Substantia nigra (tissue), 51 donors: ENCODE measurements at places on chromosomes 13 and 19.

- DNase-seq, result no peak
Observed at GRCh38 chr13:73657821-73658540, 476.2 kb downstream of the KLF12 start.

DNA sequence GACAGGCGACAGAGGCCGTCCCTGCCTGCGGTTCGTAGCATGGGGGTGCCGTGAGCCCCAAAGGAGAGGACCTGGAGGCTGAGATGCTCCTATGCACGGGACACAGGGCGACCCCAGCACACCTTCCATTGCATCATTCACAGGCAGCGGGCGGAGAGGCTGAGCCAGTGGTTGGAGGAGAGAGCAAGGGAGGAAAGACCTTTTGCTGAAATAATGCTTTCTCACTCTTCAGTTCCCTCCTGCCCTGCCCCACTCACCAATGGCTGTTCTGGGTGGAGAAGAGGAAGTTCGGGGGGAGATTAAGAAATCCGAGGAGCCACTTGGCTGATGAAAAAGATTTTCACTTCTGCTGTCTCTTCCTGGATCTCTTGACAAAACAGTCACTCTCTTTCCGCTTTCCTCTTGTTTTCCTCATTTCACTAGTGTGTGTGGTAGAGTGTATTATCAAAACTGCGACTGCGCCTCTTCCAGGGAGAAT lies at the start of gene NLRP12:
Gene NLRP12, minus strand, starts transcription at position 181 of the 478 bp plus-strand sequence. Its CDS starts 140 bp downstream, at position 41.
- DNase-seq, result no peak

DNA sequence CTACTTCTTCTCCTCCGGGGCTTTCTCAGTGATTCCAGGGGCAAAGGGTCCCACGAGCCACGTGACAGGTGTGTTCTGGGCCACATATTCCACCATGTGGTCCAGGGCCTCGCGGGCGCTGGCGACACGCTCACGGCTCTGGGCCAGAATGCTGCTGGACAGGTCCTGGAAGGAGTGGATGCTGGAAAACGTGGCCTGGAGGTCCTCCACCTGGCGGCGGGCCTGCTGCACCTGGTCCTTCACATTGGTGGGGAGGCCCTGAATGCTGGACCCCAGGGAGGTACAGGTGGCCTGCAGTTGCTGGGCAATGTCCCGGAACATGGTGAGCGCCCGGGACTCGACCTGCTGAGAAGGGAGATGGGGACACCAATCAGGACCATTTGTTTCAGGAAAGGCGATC lies 7.7 kb upstream of the TICAM1 start:
- no peak for DNase-seq

DNA sequence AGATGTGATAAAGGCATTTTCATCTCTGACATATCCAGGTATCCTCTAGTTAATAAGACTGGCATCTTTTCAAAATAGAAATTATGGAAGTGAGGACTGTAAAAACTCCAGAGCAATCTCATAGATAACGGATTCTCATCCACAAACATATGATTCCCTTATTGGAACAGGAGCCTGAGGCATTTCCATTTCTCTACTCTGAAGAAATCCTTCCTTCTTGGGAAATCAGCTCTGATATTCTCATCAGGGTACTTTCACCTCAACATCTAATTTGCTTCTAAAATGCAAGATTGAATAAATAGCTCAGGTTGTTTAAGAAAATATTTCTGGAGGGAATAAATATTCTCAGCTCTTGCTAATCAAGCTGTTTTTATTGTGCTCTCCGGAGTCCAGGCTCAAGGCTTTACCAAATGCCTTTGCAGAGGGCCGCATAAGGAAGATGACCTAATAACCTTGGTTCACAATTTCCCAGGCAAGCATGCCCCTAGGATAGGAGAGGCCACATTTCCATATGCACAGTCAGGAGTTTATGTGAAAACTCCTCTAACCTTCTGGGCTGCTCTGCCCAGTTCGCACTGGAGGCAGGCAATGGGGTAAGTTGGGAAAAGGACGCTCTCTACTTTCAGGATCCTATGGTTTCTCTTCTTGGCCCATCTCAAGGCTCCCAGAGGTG lies 44.0 kb upstream of the RFC3 start:
- DNase-seq, result no peak

DNA sequence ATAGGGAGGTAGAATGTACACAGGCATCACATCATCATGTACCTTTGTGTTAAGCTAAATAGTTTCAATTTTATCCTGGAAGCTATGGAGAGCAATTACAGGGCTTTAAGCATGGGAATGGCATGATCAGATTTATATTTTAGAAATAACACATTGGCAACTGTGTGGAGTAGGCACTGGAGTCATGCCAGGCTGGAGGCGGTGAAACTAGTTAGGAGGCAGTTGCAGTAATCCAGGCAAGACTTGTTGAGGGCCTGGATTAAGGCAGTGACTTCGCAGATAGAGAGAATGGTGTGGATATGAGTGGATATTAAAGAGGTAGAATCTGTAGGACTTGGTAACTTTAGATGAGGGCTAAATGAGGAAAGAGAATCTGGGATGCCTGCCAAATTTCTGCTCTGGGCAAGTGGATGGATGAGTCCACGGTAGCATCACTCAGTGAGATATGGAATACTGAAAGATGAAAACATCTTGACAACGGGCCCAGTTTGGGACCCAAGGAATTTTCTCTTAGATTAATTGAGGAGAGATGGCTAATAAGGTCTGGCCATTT lies 506.2 kb downstream of the FGF9 start:
- no peak for DNase-seq

GRCh38 chr19:51333836-51334460 lies 8.0 kb downstream of the VSIG10L start:
- DNase-seq, result peak; percentile 19

GRCh38 chr13:47039106-47039505 lies 142.3 kb upstream of the HTR2A start:
- DNase-seq, result no peak

GRCh38 chr19:43624933-43625332 lies 5.5 kb upstream of the ZNF428 start:
- no peak for DNase-seq

- no peak for DNase-seq
Observed at GRCh38 chr19:17711851-17712250, 7.4 kb upstream of the MAP1S start.

- no peak for DNase-seq
Observed at GRCh38 chr19:40217027-40217810, 965 bp downstream of the TTC9B start.

DNA sequence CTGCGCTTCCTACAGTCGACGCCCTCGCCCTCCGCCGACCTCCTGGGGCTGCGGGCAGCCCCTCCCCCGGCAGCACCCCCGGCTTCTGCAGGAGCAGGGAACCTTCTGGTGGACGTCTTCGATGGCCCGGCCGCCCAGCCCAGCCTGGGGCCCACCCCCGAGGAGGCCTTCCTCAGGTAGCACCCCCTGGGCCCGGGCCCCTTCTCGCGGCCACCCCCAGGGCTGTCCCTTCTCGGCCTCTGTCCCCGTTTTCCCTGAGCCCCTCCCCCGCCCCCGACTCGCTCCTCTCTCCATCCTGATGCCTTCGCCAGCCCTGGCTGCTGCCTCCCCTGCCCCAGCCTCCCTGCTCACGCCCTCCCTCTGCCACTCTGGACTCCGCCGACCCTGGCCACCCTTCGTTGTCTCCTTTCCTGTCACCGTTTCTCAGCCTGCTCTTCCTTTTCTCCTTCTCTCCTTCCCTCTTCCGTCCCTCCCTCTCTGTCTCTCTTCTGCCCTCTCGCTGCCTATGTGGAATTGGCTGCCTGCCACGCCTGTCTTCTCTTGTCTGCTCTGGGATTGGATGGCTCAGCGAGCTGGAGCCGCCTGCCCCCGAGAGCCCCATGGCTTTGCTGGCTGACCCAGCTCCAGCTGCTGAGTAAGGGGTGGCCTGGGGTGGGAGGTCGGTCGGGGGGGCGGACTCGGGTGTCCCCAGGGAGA lies 11.0 kb downstream of the FUZ start:
- DNase-seq, result peak; percentile 99

- DNase-seq, result no peak
Observed at GRCh38 chr19:43704002-43704705, 11.7 kb upstream of the IRGC start.

DNA sequence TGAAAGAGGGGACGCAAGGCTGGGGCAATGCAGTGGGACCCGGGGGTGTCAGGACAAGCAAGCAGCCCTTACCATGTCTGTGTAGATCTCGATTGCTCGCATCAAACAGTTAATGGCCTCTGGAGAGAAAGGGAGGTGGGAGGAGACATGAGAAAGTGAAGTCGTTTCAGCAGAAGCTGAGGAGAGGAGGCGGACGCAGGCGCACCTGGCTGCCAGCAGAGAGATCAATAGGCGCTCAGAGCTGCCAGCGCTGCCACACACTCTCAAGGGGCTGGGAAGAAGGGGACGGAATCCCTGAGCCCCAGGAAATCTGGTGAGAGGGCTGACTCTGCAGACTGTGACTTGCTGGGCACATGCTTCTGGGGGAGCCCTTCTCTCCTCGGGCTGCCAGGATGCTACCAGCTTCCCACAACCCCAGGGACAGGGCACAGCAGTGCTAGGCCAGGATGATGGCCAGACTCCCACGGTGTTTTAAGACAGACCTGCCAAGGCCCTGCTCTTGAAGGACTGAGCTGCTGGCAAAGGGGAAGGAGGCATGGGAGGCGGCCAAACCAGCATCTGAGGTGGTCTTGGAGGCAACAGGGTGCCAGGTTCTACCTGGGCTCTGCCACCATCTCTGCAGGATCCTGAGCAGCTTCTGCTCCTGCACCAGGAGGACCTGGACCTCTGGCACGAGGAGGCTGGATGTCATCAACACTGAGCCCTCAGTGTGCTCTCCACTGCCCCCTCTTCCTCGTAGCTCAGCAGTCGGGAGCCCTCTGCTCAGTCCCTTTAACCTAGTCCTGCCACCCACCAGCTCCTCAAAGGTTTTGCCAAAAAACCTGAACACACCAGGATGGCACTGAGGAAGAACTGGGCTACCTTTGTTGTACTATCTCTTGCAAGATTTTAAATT lies 11.7 kb upstream of the KPTN start:
- DNase-seq, result no peak

- DNase-seq, result peak; percentile 84
Observed at GRCh38 chr19:57191141-57192076, at the start of gene ZNF264. Gene ZNF264, plus strand, starts transcription at chr19:57191500. Its CDS starts 414 bp downstream, at chr19:57191914.

- no peak for DNase-seq
Observed at GRCh38 chr19:40690050-40690692, at the start of gene NUMBL. Gene NUMBL, minus strand, starts transcription at chr19:40690651. Its CDS starts 168 bp downstream, at chr19:40690483.

GRCh38 chr13:106709522-106709921 lies 141.6 kb upstream of the ARGLU1 start:
- no peak for DNase-seq

GRCh38 chr19:33514885-33515551 lies 6.6 kb downstream of the PEPD start:
- no peak for DNase-seq

GRCh38 chr13:20359335-20359734 lies 127.2 kb upstream of the GJB6 start:
- no peak for DNase-seq

- DNase-seq, result no peak
Observed at GRCh38 chr13:99055735-99056134, 77.9 kb upstream of the DOCK9 start.

DNA sequence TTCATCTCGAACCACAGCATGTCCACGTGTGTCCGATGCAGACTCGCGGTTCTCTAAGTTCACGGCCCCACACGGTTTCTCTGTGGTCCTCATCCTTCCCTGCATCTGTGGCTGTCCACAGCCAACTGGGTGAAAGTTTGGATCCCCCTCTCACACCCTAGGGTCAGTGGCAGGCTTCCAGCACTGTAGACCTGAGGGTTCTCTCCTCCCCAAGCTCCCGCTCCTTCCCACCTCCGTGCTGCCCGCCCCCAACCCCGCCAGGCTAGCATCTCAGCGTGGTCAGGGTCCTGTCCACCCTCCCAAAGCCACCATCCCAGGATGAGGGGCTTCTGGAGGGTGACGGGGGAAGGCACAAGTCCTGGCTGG lies 3.0 kb downstream of the ANGPTL4 start:
- no peak for DNase-seq

GRCh38 chr13:45807520-45808099 lies 43.9 kb downstream of the SIAH3 start:
- DNase-seq, result no peak

- no peak for DNase-seq
Observed at GRCh38 chr13:34254366-34254765, 436.4 kb downstream of the RFC3 start.

DNA sequence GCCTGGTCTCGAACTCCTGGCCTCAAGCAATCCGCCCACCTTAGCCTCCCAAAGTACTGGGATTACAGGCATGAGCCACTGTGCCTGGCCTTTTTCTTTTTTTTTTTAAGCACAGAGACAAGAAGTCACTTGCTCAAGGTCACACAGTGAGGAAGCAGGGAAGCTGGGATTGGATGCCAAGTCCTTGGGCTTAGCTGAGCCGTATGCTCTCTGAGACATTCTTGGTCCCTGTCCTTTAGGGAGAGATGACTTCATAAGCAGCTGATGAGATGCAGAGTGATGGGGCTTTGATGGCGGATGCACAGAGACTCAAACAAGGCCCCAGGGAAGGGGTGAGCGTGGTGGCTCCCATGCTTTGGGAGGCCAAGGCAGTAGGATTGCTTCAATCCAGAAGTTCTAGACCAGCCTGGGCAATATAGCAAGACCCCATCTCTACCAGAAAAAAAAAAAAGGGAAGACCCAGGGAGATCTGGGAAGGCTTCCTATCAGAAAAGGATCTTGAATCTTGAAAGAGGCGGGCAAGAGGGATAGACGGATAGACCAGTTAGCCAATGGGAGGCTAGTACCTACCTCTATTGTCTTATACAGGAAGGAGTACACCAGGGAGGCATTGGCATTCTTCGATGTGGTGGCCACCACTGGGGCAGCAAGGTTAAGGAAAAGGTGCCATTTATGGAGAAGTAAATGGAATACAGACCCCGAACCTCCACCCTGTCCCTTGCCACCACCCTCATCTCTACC lies 3.9 kb downstream of the AP1M2 start:
- no peak for DNase-seq

GRCh38 chr19:52170304-52170703 lies 1.1 kb downstream of the ZNF836 start:
- no peak for DNase-seq

DNA sequence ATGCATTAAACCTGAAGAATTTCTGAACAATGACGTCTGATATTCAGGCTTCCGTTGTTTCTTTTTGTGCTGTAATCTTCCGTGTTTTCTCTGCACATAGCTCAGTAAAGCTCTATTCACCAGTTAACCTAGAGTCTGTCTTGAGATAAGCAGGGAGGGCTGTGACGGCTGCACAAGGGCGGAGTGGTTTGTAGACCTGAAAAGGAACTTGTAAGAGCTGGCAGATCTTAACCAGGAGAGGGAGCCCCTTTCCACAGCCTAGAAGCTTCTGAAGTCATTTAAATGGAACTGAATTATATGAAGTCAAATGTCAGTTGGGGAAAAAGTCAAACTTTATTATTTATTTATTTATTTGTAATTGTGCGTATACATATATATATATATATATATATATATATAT lies 27.5 kb downstream of the DPRX start:
- peak; percentile 5 for DNase-seq

- DNase-seq, result no peak
Observed at GRCh38 chr13:72151241-72151640, 284.2 kb upstream of the DACH1 start.

DNA sequence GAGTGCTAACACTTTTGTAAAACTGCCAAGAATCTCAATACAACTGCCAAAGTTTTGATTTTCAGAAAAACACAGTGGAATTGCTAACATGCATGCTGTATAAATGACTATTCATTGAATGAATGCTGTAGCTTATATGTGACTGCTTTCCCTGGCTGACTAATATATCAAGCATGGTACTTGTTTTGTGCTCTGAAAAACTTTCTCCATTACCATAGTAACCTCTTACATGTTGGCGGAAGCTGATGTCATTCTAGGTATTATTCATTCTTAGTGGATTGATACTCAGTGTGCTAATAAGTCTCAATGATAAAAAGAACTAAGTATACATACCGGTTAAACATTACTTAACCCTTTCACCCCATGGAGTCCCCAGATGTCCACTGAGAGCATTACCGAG lies 166.1 kb upstream of the MYO16 start:
- DNase-seq, result no peak
